ENCODE measurements at places on chromosomes 4 and X.
A peak's percentile ranks its signal among the peaks of the same experiment; 100 is the strongest.

GRCh38 chr4:29619168-29619567 lies 1101.0 kb upstream of the PCDH7 start:
- no peak for DNase-seq

- no peak for DNase-seq
Observed at GRCh38 chr4:161650812-161651211, 513.0 kb downstream of the FSTL5 start.

GRCh38 chr4:95362906-95363558 lies 185.7 kb downstream of the UNC5C start:
- peak; percentile 7 for DNase-seq

DNA sequence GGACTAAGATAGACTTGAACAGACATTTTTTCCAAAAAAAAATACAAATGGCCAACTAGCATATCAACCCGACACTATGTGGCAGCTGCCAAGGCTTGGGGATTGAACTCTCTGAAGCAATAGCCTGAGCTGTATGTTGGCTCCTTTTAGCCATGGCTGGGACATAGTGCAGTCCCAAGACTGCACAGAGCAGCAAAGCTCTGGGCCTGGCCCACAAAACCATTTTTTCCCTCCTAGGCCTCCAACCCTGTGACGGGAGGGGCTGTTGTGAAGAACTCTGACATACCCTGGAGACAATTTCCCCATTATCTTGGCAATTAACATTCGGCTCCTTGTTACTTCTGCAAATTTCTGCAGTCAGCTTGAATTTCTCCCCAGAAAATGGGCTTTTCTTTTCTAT lies 50.1 kb downstream of the CISD2 start:
- no peak for DNase-seq

- DNase-seq: no peak
Observed at GRCh38 chr4:169770416-169770815, 12.7 kb upstream of the HPF1 start.

- DNase-seq: no peak
Observed at GRCh38 chr4:132332932-132333723, 816.0 kb upstream of the PCDH10 start.

DNA sequence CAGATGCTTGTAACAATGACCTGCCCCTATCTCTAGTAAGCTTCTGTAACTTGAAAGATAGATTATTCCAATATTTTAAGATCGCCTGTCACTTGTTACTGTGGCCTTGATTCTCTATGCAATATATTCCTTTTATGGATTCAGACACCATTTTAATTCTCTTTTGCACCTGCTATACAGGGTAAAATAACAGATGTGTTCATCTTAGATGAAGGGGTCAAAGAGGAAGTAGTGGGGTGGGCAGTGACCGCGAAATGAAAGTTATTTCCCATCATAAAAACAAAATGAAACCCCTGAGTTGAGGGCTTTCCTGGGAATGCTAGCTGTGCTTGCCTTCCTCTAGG lies 175.9 kb downstream of the TSPAN5 start:
- DNase-seq: no peak

All from NCI-H748 treated with DMSO at 0.1 percent for 48 hours (cell line).